ENCODE measurements at places on chromosomes 2 and 18.

- DNase-seq: no peak
Measured at GRCh38 chr2:98847853-98848252, 88.2 kb downstream of the CRACDL start.

DNA sequence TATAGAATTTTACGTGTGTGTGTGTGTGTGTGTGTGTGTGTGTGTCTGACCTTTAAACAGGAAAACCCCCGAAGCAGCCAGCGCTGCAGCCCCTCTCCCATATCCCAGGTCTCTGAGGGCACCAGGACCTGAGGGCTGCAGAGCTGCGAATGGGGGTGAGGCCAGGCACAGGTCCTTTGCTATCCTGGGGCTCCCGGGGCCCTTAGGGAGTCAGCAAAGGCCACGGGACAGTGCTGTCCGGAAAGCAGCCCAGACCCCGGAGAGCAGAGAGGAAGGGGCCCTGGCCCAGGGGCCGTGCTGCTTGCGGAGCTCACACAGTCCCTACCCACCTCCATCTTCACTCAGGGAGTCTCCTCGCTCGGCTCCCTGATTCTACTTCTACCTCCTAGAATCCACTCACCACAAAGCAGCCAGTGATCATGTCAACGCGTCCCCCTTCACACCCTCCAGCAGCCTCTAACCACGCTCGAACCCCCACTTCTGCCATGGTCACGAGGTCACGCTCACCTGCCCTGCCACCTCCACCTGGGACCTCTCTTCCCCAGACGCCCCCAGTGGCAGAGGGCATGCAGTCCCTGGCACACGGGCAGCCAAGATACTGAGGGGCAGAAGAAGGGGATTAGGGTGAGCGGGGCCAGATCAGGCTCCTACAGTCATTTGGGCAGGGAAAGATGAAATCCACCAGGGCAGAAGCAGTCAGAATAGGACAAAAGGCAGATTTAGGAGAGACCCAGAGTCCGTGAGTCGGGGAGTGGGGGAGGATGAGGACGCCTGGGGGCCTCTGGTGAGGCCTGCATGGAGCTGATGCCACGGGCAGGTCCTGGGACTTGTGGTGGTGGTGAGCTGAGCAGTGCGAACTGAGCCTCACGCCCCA is 86.7 kb downstream of the USP40 start:
- DNase-seq: no peak

- no peak for DNase-seq
Measured at GRCh38 chr18:54961868-54962267, 2.6 kb upstream of the CCDC68 start.

DNA sequence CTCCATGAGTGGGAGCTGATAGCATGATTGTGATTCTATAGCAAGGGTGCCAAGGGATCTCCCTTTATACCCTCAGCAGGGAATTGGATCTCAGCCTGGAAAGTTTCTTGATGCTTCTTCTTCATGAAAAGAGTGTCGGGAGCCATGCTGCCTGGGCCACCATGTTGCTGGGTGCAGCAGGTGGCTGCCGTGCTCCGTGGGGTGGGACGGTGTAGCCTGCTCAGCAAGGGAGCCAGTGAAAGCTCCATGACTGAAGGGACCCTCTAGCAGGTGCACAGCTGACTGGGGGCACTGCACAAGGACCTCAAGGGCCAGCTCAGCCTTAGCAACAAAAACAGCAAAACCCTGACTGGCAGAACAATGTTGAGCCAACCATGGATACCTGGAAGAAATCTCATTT is 368.9 kb upstream of the HS6ST1 start:
- DNase-seq: no peak

DNA sequence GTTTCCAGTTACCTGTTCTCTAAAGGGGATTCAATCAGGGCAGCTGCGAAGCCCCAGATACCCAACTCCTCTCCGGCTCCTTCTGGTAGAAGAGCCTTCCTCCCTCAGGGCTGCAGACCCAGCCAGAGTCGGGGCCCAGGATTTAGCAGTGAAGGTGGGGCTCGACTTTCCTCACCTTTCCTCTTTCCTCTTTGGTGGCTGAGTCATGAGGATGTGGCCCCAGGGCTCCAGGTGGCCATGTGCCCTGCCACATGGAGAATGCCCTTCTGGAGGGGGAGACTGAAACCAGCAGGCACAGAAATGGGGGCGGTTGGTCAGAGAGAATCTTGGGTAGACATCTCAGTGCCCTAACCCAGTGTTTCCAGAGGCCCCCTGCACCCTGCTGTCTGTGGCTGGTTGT is 402.6 kb downstream of the NBAS start:
- no peak for DNase-seq

GRCh38 chr2:128685841-128686496 is 367.3 kb upstream of the HS6ST1 start:
- peak; percentile 27 for DNase-seq

DNA sequence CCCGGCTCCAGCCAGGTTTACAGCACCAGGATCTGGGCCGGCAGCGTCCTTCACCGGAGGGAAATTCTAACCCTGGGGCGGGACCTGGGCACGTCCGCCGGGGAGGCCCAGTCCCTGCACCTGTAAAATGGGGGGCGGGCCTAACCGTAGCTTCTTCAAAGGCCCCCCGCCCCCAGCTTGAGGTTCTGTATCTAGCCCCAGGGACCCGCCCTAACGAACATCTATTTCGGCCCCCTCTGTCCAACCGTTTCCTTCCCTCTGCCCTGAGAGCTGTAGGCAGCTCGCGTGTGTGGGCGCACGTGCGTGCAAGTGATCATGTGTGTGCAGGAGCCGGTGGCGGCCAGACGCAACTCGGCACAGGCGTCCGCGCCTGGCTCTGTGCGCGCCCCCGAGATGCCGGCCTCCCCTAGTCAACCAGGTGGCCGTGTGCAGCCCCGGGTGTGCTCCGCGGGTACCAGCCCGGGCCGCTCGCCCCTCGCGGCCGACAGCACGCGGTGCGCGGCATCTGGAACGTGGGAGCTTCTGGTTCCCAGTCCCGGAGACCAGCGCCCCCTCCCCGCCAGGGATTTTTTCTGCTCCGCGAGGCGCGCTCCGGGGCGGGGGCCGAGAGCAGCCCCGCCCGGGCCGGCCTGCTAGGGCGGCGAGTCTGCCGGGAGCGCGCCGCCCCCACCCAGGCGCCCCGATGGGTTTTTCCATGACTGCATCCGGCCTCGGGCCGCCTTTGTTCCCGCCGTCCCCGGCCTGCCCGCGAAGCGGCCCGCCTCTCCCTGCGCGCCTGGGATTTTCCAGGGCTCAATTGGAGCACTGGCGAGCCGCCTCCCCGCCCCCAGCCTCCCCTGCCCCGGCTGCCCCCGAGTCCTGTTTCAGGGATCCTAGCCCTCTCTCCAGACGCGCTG is 21.2 kb downstream of the TEX44 start:
- peak; percentile 68 for DNase-seq

GRCh38 chr2:238290091-238290509 is 1.7 kb upstream of the PER2 start:
- no peak for DNase-seq

- DNase-seq: no peak
Measured at GRCh38 chr2:29105375-29105774, 9.8 kb upstream of the CLIP4 start.

- DNase-seq: no peak
Measured at GRCh38 chr2:70247364-70248180, 856 bp downstream of the TIA1 start.

DNA sequence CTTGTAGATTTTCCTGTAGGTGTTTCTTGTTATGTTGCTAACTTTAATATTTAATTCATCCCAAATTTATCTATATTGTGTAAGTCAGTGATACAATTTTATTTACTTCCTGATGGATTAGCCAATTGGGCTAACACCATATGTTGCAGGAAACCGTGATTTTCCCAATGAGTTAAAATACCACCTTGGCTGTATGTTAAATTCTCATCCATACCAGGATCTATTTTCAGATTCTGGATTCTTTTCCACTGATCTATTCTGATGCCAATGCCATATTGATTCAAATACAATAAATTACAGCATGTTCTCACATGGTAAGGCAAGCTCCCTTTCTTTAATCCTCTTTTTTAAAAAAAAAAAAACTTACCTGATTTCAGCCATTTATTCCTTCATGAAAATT is 85.8 kb upstream of the DNAJC10 start:
- DNase-seq: no peak

DNA sequence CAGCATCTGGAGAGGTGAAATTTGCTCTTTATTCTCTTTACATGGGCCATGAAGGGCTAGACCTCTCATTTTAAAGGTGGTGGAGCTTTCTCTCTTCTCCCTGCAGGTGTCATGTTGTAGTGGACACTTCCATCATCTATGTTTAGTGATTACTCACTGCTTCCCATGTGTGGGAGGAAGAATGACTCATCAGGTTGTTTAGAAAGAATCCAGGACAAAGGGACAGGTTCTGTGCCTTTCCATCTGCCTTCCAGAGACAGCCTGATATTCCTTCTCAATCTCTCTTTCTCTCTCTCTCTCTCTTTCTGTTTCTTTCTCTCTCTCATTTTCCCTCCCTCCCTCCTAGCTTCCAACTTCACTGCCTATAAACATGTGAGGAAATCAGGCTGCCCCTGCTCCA is 38.7 kb downstream of the SCG2 start:
- DNase-seq: no peak

- no peak for DNase-seq
Measured at GRCh38 chr2:1923541-1923940, 179.2 kb upstream of the PXDN start.

GRCh38 chr2:163779970-163780597 is 44.3 kb upstream of the FIGN start:
- peak; percentile 75 for DNase-seq

- no peak for DNase-seq
Measured at GRCh38 chr18:61676773-61677434, 215.9 kb downstream of the RNF152 start.

DNA sequence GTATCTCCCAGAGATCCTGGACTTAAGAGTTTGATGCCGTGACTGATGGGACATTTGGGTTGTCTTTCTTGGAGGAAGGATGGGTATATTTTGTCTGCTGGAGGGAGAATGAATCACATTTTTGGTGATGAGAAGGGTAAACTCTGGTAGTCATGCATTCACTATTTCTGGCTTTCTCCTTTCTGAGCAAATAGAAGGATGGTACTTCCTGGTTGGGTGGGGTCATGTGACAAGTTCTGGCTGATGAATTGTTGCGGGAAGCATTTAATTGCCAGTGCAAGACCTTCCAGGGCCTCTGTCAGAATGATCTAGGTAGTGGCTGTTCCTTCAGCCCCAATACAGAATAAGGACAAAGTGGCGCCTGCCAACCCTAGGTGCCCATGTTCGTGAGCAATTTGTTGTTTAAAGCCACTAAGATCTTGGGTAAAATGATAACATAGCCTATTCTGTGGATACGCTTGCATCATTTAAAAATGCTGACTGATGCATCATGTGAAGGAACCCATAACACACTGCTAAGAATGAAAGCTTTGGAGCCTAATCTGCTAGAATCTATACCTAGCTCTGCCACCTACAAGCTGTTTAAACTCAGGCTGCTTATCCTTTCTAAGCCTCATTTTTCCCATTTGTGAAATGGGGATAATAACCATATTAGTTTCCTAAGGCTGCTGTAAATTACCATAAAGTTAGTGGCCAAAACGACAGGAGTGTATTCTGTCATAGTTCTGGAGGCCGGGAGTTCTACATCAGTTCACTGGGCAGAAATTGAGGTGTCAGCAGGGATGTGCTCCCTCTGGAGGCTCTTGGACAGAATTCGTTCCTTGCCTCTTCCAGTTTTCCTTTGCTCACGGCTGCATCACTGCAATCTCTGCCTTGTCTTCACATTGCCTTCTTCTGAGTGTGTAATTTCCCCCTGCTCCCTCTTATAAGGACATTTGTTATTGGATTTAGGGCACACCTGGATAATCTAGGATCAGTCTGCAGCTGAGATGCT is 281.3 kb downstream of the AGPS start:
- no peak for DNase-seq

- DNase-seq: no peak
Measured at GRCh38 chr2:58543442-58543841, 302.3 kb upstream of the FANCL start.

DNA sequence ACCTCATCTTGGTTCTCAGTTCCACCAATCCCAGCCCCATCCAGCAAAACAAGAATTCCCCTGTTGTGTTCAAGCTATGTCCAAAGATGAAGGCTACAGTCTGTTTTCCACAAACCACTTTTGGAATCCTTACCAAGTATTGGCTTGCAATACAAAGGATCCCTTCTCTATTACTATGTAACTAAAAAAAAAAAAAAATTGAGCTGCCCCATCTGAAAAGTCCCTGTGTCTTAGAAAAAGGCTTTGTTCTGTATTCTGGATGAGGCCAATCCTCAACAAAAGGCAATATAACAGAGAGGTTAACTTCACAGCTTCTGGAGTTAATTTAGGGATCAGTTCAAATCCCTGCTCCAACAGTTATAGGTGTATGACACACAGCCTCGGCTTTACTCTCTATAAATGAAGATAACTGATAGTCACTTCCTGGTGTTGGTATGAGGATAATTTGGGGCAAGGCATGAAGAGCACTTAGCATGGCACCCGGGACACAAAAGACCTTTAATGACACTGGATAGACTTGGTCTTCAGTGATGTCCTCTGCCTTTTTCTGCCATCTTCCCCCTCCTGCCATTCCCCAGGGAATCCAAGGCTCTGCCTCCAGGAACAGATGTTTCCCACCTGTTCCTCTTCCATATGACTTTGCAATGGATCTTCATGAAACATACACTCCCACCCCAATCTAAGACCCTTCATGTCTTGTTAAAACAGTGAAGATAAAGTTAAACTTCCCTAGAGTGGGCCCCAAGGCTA is 61.2 kb upstream of the ATL2 start:
- no peak for DNase-seq

DNA sequence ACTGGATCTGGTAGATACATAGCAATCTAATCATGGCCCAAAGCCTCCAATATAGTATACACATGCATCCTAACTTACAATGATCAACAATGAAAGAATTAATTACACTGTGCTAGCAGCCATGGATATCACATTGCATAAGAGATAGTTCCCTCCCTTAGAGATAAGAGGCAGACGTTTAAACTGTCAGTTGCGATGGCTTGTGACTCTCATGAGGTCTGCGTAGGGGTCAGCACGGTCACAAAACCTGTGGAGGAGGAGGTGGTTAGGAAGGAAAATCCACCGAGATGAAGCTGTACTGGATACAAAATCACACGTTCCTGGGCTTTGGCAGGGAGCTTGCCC is 800 bp upstream of the RALB start:
- no peak for DNase-seq

DNA sequence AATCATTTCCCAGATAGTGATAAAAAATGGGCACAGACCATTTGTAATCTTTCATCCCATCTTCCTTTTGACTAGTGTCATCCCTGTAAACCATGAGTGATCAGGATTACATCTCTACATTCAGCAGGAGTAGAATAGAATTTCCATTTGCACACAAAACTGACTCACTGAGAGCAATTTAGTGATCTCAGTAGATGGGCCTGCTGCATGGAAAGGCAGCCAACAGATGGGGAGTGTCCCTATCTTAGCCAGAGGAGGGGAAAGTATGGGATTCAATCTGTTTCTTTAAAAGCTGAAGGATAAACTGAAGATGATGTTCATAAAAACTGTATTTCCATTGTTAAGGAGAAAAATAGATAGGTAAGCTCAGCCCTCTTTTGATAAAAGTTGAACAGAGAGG is 441.7 kb downstream of the ZNF521 start:
- no peak for DNase-seq

- DNase-seq: no peak
Measured at GRCh38 chr2:170030040-170030439, 147.9 kb upstream of the MYO3B start.
